ENCODE measurements at places on chromosomes 12 and 14.

GRCh38 chr14:52883658-52884057 is 67.2 kb downstream of the FERMT2 start:
- DNase-seq: no peak

DNA sequence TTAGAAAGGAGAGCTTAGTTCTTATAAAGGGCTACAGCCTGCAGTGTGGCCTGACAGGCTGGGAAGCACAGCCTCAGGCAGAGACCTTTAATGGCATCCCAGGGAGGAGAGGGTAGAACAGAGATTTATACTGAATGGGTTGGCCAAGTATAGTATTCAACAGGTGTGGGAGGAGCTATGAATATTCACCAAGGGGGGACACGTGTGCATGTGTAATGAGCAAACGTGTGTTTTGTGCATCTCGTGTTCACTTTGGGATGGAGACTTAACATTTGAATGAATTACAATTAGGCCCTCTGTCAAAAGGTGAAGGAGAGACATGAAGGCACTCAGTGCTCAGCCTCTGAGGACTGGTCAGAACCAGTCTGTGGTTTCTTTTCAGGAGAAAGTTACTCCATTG is 5.2 kb downstream of the TDP1 start:
- DNase-seq: no peak

- no peak for DNase-seq
Observed at GRCh38 chr14:104360501-104360900, 219.1 kb upstream of the C14orf180 start.

DNA sequence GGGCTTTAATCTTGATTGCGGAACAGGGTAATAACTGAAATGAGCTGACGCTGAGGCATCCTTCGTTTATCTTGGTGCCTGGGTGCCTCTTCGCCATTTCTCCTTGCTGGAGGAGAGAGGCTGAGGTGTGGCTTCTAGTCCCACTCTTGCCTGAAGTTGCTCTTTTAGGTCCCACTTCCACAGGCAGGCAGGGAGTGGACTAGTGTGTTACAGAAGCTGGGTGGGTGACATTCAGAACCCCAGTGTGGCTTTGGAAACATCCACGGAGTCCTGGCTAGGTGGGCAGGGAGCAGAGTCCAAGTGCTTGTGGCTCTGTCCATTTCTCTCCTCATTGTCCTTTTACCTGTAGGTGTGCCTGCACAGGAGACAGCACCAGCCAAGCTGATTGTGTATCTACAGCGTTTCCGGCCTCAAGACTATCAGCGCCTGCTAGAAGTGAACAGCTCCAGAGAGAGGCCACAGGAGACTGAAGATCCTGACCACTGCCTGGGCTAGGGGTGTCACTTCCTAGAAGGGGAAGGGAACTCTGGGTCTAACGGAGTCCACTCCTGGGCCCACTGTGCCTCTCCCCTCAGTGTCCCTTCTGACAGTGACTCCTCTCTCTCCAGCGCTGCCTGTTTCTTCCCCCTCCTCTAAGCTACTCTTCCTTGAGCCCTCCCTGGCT is 2.4 kb downstream of the THTPA start:
- no peak for DNase-seq

GRCh38 chr14:102903248-102903888 is 19.1 kb upstream of the AMN start:
- no peak for DNase-seq

DNA sequence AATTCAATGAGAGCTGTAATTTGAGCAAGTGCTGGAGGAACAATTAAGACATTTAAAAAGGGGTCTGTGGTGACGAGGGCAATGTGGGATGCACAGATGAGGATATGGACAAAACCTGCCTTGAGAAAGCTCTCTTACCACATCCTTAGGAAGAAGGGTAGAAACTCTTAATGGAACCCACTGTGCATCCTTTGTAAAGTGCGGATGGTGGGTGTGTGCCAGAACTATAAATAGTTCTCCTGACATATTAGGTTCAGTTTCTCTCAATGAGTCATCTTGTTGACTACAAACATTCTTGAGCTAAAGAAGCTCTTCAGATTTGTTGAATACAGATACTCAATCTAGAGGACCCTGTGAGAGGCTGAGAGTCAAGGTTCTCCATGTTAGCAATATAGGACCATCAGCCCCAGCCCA is 106.1 kb upstream of the ANO4 start:
- no peak for DNase-seq

- no peak for DNase-seq
Observed at GRCh38 chr12:128796439-128797118, 27.2 kb downstream of the SLC15A4 start.

- no peak for DNase-seq
Observed at GRCh38 chr12:72274931-72275330, 2.8 kb downstream of the TRHDE start.
